ENCODE measurements at places on chromosomes 1 and 21. TPM values are rescaled to one million over a fixed set of nuclear protein-coding genes. Genes with fewer than 3 reads are reported as not detected.

The HES3 gene
- not detected for total RNA-seq

The FOXD2 gene
- total RNA-seq: 0.37 TPM

The OR6K3 gene
- total RNA-seq: not detected

The DESI2 gene
- total RNA-seq: 31.6 TPM

The PROK1 gene
- total RNA-seq: 0.32 TPM

The FCMR gene
- total RNA-seq: 3.3 TPM
